NCI-H2081 treated with DMSO at 0.1 percent for 48 hours (cell line): ENCODE measurements at places on chromosomes 5 and 9.

DNA sequence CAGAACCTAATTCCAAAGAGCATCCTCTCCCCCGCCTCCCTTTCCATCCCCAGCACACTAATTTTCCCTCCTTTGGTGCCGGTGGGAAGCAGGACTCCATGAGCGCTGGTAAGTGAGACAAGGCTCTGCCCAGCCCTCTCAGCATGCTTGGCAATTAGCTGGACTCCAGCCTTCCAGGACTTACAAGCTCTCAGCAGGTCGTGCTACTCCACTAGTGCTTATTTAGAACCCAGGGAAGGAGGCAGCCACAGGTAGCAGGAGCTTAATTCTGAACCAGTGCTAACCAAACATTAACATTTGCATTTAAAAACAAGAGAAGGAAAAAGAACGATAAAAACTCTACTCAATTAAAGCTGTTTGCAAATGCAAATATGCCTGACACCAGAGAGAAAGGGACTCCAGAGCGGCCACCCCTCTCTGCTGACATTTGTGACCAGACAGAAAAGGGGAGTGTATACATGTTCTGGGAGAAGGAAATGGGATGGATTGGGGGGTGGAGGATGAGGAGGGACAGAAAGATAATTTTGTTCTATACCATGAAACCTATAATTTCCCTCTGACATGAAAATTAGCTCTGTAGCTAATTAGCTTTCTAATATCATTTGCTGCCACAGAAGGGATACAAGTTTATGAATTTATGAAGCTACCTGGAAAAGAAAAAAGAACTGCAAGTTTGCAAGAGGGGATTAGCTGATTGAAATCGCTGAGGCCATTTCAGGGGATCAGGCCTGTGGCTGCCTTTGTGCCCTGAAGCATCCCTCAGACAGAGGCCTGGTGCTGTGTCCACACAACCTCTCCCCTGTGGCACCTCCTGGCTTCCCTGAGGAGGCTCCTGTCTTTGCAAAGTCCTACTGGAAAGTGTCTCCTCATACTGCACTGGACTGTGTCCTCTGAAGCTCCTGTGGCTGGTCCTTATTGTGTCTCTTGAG lies 266.3 kb downstream of the SEC61B start:
- DNase-seq = no peak

DNA sequence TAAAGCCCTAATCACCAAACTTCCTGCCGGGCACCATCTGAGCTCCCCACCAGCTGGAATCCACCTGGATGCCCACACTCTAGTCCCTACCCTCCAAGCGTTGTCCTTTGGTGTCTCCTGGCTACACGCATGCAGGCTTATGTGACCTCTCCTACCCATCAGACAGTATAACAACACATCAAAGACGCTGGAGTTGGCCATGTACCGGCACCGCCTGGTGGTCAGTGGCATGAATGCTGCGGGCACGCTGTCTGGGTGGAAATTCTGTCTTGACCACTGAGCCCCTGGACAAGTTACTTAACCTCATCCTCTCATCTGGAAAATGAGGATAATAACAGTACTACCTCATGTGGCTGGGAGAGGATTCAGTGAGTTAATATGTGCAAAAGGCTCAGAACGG lies 23.4 kb upstream of the CORO2A start:
- DNase-seq = no peak

GRCh38 chr5:6461006-6461405 lies 12.3 kb downstream of the UBE2QL1 start:
- DNase-seq = no peak

DNA sequence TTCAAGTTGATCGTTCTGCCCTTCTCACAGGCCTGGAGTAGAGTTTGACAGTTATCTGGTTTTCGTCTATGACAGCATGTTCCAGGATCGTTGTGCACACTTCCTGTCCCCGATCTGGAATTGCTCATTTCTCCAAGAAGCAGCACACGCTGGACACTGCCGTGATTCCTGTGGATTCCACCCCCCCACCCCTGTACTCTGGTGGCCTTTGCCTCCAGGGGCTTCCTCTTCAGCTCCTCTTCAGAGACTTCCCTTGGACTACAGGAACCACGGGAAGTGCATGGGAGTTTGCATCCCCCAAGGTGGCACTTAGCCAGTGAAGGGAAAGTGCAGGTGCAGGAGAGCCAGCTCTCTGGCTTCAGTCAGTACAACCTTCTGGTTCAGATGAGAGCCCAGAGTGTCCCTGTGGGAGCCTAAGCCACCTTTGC lies 160.7 kb downstream of the CACNA1B start:
- DNase-seq = no peak

DNA sequence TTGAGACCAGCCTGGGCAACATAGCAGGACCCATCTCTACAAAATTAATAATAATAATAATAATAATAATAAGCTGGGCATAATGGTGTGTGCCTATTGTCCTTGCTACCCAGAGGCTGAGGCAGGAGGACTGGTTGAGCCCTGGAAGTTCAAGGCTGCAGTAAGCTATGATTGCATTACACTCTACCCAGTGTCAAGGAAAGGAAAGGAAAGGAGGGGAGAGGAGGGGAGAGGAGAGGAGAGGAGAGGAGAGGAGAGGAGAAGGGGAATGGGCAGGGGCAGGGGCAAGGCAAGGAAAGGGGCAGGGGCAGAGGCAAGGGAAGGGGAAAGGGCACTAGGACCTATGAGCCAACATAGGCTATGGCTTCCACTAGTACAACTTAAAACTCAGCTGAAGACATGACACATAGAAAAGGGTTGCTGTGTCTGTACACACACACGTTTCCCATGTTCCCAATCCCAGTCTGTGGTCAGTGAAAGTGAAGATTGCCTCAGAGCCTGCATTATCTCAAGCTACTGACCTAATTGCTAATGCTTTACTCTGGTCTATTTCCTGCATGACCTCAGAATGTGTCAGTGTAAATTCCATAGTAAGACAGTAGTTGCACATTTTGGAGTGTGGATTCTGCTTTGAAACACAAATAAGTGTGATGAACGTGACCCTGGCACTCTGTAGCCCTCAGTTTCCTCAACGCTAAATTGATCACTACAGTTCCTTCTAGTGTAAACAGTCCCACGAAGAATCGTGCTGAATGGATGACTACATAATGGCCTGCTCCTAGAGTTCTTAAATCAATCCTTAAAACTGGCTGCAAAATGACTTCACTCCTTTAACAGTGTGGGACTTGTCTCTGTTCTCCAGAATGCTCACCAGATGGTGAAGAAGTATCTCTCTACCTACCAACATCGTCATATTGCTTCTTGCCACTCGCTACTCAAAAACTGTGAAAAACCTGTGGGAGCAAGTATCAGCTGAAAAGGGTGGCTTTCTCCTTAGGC lies 497.0 kb downstream of the RAB3C start:
- no peak for DNase-seq

- no peak for DNase-seq
These were observed 467 bp downstream of the C9orf78 start for GRCh38 chr9:129834489-129835127.

DNA sequence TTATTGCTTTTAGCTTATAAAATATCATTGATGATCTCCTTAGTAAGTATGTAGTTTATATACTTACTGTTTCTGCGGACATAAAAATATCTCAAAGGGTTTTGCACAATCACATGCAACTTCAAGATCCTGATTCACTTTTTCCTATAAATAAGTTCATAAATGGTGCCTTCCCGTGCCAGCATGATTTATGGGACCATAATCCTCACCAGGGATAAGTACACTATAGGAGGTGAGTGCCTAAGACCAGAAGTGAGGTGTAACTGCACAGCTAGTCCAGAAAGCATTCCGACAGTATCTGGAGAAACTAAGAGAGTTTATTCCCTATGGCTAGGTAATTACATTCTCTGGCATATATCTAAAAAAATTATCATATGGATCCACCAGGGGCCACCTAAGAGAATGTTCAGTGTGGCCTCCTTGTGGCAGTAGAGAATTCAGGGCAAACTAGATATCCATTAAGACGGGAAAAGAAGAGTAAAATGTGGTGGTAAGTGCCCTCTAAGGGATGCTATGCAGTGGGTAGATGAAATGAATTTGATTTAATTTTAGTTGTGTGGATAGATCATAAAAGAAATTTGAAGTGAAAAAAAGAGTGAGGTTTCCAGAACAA lies 402.5 kb upstream of the SLC24A2 start:
- no peak for DNase-seq

DNA sequence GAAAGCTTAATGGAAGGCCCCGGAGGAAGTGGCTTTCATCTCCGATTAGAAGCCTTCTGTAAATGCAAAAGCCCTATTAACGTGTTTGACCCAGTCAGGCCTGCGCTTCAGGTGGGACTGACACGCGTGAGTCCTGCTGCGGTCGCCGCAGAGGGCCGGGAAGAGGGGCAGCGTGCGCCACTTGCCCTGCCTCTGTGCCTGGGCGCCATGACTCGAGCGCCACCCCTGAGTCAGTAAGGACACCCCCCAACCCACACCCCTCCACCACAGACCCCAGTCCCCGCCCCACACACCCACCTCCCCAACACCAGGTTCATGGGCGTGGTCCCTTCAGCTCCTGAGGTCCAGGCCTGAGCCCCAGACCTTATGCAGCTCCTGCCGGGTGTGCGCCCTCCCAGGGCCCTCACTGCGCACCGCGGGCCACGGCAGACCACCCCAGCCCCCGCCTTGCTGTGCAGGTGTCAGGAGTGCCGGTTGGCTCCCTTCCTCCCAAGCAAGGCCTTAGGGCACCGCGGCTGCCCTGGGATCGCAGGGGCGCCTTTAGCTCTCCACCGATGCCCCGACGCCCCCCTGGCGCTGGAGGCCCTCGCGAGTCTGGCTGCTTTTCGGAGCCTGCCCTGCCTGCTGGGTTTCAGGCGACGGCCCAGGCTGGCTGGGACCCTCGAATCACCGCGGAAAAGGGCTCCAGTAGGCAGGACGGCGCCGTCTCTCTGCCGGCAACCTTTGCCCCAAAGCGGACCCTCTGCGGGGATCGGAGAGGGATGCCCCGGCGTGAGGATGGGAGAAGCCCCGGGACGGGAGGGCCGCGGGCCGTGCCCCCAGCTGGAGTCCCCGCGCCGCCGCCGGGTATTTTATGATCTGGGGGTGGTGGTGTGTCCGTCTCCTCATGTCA lies 625 bp upstream of the OLFM1 start:
- no peak for DNase-seq

DNA sequence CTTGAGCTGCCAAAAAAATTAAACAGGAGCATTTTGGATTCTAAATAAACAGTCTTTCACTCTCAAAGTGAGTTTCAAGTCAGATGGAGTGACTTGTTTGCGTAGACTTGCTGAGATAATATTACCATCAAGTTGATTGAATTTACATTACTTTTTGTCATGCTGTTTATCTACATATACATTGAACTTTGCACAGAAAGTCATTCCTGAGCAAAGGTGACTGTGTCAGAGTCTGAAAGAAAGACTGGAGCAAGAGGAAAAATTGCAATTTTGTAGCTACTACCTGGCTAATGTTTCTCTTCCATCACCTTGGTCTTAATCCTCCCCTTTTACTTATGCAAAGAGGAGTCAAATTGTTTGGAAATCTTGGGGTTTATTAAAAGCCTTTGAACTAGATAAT lies 179.4 kb downstream of the PTTG1 start:
- no peak for DNase-seq

DNA sequence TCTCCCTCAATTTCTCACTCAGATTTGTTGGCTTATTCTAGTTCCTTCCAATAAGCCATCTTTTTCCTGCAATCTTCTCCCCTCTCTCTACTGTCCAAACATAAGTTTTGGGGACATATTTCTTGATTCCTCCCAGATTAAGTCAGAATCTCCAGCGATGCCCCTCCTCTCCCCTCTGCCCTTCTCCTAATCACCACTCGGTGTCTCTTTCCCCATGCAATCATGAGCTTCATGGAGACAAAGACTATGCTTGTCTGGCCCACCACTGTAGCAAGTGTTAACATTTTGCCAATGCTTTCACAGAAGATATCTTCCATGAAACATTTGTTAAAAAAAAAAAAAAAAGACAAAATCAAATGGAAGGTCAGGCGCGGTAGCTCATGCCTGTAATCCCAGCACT lies 42.4 kb downstream of the PDE6A start:
- DNase-seq = no peak

GRCh38 chr9:97938081-97938644 lies at the start of gene HEMGN:
Gene HEMGN (minus strand): TSS chr9:97938172. CDS start chr9:97938136, 36 bp downstream.
- DNase-seq = no peak

DNA sequence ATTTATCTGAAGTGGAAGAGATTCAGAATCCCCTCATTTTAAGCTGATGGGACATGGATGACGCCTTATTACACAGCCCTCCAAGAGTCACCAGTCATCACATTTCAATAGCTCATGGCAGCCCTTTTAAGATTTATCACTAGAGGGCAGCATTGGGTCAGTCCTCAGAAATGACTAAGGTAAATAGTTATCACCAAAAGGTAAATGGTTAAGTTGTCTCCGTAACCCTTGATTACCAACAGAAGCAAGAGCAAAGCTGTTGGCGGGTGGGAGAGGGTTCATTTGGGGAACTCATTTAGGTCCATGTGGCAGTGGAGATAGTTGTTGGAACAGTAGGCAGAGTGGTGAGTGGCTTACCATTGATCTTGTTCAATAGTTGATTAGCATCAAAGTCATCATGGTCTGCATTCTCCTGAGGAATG lies 12.0 kb upstream of the C9 start:
- peak; percentile 43 for DNase-seq

DNA sequence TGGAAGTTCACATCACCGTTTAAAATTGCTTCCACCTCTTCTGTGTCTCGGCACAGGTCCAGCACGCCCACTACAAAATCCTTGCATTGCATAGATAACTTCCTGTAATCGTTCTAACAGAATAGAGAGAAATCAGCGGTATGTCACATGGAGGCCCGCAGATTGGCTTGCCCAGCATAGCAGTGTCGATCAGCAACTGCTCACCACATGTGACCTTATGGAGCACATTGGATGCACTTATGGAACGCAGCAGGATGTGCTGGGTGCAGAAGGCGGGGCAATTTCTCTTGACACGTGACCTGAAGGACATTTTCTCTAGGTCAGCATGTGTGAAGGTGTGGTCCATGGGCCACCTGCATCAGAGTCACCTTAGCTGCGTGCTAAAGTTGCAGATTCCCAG lies 49.7 kb downstream of the TRPC7 start:
- DNase-seq = no peak
